Progenitor cell of endocrine pancreas (in vitro differentiated cells): ENCODE measurements at places on chromosomes 11 and 22. TPM values are rescaled to one million over a fixed set of nuclear protein-coding genes. Genes with fewer than 3 reads are reported as not detected.

DNA sequence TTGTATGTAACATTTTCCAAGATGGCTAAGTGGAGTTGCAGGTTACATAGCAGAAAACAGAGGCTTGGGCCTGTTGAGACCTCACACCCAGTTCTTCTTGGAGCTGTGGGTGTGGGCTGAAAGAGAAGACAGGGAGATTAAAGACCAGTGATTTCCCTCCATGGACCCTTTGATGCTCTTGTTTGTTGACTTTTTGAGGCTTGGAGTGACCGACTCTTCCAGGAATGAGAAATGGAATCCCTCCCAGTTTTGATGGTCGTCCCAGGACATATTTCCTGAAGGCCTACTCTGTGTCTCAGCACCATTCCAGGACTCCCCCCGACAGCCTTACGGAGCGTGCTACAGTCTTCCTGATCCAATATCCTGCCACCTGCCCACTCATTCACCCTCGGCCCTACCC lies 96.9 kb downstream of the PTPRJ start:
- DNase-seq = no peak

GRCh38 chr11:97990162-97990920 lies 1030.4 kb upstream of the CNTN5 start:
- no peak for DNase-seq

DNA sequence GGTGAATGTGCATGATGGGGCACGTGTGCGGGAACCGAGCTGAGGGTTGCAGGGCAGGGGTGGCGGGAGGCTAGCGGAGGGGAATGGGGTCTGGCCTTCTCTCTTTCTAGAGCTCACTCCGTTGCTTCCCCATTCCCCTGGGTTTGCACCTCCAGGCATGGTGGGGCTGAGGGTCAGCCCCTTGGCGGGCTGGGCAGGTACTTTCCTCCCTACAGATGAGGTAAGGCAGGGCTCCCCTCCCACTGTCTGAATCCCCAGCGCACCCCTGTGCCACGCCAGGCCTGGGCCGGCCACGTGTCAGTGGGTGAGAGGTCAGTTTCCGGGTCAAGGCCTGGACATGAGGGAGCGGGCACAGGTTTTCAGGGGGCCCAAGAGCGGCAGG lies 8.9 kb downstream of the SUSD2 start:
- no peak for DNase-seq

GRCh38 chr11:45091563-45092403 lies 54.7 kb upstream of the PRDM11 start:
- no peak for DNase-seq

- no peak for DNase-seq
Measured at GRCh38 chr11:9568161-9568853, 5.2 kb upstream of the WEE1 start.

DNA sequence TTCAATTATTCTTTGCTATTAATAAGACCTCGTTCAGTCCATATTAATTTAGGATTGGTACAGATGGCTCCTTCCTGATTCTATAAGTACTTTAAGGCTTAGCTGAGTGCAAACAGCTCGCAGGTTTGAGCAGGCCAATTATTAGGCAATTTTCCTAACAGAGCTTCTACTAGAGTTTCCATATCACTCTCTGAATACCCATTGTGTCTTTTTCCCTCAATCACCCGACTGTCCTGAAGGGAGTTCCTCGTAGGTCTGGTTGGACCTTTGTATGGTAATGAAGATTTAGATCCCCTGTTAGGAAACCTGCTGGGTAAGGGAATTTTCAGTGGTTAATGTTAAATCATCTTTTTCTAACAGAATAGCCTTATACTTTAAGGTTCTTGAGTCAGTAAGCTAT lies 61.1 kb downstream of the ARHGAP42 start:
- no peak for DNase-seq

GRCh38 chr11:7572001-7572712 lies 58.4 kb downstream of the PPFIBP2 start:
- DNase-seq = no peak

GRCh38 chr11:130202818-130203689 lies 43.5 kb downstream of the ST14 start:
- DNase-seq = no peak

DNA sequence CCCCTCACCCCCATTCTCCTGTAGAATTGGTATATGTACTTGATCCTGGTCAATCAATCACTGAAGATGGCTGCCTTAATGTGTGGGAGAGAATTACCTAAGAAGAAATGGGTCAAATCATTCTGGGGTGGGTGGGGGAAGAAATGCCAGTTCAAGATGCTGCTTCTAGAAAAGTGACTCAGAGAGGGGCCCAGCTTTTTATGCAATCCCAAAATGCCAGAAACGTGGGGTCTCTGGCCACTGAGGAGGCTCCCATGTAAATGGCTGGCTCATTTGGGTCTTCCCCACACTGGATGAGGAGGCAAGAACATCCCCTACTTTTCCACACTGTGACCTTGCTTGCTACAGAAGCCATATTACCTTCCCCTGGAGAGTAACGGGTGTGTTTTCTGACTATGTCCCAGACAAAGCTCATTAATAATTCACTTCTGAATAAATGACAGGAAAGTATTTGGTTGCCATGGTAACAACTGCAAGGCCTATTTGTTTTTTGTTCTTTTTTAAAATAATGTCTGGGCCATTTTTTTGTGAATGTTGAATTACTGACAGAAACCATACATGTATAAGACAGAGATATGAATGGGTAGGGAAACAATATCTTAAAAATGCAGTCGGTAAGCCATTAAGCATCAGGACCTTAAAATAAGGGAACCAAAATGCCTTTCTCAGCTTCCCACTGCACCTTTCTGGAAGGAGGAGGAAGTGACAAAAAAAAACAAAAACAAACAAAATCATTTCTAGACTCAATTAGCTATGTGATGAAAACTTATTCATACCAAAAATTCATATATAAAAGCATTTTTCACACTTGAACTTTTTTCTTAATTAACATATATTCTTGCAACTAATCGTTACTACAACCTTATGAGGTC lies 32.0 kb downstream of the SLC1A2 start:
- no peak for DNase-seq

DNA sequence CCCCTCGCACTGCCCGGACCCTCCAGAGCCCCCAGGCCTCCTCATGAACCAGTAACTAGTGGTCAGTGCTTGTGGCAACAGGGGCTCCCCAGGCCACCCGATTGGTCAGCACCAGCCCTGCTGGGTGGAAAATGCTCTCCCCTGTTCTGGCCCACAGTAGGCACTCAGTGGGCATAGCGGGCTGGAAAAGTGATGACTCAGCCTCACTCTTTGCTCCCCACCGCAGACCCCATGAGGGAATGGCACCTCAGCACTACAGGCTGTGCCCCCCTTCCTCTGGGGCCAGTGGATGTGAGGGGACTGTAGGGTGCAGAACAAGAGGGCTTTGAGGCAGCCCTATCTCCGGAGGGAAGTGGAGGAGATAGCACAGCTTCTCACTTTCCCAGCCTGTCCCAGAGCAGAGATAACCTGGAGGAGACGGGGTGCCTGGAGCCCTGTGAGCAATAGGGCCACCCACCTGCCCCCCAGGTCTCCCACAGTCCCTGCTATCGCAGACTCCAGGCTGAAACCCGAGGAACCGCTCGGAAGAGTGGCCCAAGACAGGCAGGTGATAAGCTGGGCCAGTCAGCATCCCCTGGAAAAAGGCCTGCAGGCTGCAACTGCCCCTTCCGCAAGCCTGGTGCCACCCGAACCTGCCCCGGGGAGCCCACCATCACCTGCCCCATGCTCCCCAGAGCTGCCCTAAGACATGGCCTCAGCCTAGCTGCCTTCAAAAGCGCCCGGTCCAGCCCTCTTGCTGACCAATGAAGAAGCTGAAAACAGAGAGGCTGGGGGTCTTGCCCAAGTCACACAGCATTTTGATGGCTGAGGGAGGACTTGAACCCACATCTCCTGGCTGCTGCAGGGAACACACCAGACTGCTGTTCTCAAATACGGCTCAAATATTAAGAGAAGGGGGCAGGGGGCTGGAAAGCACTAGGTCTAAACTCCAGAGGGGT lies 29.4 kb upstream of the PDGFB start:
- DNase-seq = no peak

GRCh38 chr22:44287121-44287693 lies 25.5 kb downstream of the SHISAL1 start:
- no peak for DNase-seq

DNA sequence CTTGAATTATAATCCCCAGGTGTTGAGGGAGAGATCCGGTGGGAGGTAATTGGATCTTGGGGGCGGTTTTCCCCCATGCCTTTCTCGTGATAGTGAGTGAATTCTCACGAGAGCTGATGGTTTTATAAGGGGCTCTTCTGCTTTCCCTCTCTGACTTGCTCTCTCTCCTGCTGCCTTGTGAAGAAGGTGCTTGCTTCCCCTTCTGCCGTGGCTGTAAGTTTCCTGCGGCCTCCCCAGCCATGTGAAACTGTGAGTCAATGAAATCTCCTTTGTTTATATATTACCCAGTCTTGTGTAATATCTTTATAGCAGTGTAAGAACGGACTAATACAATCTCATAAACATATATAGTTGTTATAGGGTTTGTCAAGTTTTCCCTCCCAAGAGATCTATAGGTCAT lies 32.8 kb downstream of the KCNE3 start:
- no peak for DNase-seq

DNA sequence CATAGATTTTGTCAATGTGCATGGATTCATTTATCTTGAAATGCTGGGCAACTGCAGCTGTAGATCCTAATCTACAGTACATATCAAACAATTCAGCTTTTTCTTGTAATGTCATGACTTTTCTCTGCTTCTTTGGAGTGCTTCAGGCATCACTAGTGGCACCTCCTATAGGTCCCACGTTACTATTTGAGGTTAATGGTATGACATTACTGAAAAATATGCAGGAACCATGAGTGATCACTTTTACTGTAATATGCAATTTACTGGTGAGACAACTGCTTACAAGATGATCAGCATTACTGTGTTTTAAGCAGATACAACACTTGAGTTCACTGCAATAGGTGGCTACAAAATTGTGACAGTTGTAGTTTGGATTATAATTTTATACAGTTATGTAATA lies 3.0 kb downstream of the CENATAC start:
- DNase-seq = no peak

DNA sequence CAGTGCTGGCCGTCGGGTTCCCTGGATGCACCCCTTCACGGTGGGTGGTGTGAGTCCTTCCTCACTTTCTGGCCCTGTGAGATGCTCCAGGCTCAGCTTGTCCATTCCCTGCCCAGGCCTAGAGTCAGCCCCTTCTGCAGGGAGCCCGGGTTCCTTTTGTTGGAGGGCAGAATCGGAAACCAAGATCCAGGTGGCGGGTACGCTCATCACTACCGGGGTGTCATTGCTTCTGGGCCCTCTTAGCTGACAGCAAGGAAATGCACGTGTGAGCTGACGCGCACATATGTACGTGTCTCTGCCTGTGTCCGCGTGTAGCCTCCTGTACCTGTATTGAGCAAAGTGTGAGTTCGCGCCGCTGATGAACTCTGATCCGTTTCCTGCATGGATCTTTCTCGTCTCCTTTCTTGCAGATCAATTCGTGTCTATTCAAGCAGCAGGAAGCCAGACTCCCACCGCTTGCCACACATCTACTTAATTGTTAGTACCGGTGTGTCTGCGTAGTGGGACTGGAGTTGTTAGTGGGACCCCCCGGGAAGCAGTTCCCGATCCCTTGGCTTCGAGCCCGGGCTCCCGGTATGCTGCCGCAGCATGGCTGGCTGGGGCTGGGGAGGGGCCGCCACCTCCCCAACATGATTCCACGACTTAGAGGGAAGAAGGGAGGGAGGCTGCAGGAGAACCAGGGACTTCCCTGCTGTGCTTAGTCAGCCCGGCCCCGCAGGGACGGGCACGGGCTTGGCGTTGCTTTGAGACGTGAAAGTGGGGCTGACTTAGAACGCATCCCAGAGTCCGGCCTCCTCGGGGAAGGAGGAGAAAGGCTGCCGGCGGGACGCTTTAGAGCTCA lies 35.9 kb upstream of the GRAMD4 start:
- DNase-seq = no peak

DNA sequence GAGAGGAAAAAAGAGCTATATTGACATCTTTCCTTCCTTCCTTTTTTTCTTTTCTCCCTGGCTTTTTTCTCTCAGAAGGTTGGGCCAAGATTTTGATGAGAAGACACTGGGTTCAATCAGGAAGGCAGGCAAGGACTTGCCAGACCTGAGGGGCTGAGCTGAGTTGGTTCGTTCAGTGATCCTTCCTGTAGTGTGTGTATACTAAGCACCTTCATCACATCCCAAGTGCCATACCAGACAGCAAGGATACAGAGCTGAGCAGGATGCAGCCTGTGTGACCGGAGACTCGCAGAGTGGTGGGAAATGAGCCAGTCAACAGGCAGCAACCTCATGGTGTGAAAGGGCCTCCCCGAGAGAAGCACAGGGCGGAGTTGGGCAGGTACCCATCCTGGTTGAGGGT lies 95.5 kb downstream of the SPON1 start:
- no peak for DNase-seq

GRCh38 chr11:32153747-32154146 lies 62.9 kb downstream of the RCN1 start:
- no peak for DNase-seq

DNA sequence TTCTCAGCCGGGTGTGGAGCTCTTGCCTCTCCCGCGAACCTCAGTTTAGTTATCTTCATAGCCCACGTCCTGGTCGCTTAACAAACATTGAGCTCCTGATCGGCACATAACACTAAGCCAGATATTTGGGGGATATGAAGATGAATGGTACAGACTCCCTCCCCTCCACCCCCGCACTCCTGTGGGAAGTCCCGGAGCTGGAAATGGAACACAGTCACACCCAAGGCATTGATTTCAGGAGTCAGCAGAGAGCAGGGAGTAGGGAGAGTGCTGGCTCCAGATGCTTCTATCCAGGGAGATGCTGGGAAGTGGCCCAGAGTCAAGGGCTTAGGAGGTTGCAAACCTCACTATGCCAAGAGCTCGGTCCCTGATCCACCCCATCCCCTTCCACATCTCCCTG lies 26.1 kb upstream of the CABP7 start:
- no peak for DNase-seq

DNA sequence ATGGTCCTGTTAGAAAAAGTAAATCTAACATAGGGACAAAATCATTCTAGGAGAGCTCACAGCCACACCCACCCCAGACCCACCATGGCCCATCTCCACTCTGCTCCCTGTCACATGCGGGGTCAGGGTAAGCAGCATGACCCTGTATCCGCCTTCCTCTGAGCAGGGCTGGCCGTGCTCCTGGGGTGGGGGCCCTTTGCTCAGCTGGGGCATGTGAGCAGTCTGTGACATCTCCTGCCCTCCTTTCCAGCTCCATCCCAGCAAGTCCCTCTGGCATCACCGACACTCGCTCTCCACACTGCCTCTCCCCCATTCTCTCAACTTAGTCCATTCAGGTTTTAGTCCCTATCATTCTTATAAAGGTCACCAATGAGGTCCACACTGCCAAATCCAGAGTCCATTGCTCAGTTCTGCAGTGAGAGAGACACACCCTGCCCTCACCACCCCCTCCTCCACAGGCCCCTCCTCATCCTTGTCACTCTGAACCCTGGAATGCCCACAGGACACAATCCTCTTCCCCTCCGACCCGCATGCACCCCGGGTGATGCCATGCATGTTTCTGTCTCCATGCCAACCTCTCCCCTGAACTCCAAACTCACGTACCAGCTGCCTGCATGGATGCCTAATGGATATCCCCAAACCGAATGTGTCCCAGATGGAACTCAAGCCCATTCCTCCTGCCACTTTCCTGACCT lies 65.1 kb upstream of the PITPNB start:
- DNase-seq = no peak

TMEM86A gene
- 6.1 and 7.9 TPM in 2 replicates for total RNA-seq

LUZP2 gene
- total RNA-seq = 1.6 and 1.8 TPM in 2 replicates

GLB1L2 gene
- total RNA-seq = 11.7 and 11.9 TPM in 2 replicates

TUBA8 gene
- 2.4 and 3.2 TPM in 2 replicates for total RNA-seq

SLC22A12 gene
- total RNA-seq = not detected in 2 replicates

POU2AF2 gene
- total RNA-seq = not detected in 2 replicates
